Stimulated activated CD4-positive, alpha-beta T cell treated with anti-CD3 and anti-CD28 coated beads, TNF-alpha, amount 100 ng/mL, for 24 hours (primary cell): ENCODE measurements at places on chromosomes 5 and 9.
A peak's percentile ranks its signal among the peaks of the same experiment; 100 is the strongest.

GRCh38 chr9:34513567-34514214 lies 9.1 kb downstream of the ENHO start:
- no peak for DNase-seq

GRCh38 chr9:101509572-101509971 lies 24.1 kb upstream of the RNF20 start:
- no peak for DNase-seq

- no peak for DNase-seq
These were observed 3.2 kb downstream of the WHRN start for GRCh38 chr9:114501796-114502682.

- DNase-seq, result no peak
These were observed 52.9 kb downstream of the CAMK4 start for GRCh38 chr5:111277061-111277460.

GRCh38 chr5:99061711-99062110 lies 132.9 kb upstream of the CHD1 start:
- DNase-seq, result no peak

DNA sequence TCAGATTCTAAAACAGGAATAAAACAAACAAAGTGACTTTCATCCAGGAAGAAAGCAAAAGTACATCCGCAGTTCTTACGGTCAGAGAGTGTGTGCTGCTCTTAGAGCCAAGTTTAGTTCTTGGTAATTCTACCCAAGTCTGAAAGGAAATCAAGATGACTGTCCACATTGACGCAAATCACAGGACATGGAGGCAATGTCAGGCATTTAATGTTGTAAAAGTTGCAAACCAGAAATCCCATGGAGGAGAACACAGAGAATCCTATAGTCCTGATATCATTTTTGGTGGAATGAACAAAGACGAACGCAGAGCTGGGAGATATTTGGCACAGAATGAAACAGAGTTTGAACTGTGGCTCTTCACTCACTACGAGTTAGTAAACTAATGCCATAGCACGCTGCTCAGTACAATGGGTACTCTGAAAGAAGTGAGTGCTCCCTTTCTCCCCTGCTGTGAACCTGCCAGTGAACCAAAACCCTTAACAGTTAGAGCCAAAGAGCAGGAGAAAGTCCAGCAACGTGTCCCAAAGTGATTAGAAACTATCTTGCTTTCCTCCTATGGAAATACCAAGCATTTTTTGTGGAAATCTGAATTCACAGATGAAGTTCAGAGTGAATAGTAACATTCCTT lies 74.3 kb downstream of the MUSK start:
- no peak for DNase-seq

- DNase-seq, result no peak
These were observed 88.8 kb downstream of the LURAP1L start for GRCh38 chr9:12863618-12864017.

DNA sequence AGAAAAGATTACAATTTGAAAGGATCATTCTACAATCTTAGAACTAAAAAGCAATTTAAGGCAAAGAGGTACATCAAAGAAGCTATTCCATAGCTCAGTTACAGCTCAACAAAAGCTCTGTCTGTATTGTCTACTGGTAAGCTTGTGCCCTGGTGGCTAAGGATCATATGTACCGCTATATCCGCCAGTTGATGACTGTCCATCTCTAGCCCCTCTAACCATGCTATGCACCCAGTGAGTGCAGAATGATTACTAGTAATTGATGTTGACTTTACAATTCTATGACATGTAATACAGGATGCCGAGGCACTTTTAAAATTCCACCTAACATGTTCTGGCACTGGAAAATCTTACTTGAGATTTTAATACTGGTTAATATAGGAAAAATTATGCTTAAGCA lies 13.1 kb downstream of the LOX start:
- DNase-seq, result no peak

- no peak for DNase-seq
These were observed 1.2 kb downstream of the ASPN start for GRCh38 chr9:92480986-92481633.

GRCh38 chr5:67305913-67306710 lies 109.5 kb upstream of the CD180 start:
- no peak for DNase-seq

- DNase-seq, result no peak
These were observed 134.0 kb downstream of the GCNT1 start for GRCh38 chr9:76592974-76593347.

- DNase-seq, result peak; percentile 95
These were observed 9.7 kb downstream of the PTGES2 start for GRCh38 chr9:128117613-128118471.

GRCh38 chr5:59782856-59783255 lies 110.7 kb downstream of the PDE4D start:
- DNase-seq, result no peak

DNA sequence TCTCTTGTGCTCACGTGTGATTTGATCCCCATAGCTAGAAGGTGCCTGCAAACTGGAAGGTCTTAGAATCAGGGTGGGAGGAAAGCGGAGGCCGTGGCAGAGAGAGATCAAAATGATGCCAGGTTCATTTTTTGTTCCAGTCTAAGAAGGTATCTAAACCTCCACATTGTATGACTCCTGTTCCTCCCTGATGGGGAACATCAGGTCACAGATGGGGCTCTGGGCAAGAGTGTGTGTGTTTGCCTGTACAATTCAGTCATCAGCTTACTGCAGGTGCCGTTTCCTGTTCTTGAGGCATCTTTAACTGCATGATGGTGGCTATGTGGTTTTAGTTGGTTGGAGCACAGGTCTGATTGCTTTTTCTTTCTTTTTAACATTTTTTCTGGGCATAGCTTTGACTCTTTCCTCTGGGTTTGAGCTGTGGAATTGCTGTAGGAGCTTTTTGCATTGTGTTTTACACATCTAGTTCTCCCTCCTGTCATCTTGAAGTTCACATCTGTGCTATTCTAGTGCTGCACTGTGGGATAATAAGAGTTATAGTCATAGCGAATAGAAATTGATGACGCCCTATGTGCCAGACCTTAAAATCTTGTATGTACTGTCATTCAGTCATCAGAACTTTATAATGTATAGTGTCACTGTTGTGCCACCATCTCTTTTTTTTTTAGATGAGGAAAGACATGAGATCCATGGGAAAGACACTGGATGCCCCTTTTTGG lies 30.8 kb downstream of the ARHGAP26 start:
- peak; percentile 32 for DNase-seq

DNA sequence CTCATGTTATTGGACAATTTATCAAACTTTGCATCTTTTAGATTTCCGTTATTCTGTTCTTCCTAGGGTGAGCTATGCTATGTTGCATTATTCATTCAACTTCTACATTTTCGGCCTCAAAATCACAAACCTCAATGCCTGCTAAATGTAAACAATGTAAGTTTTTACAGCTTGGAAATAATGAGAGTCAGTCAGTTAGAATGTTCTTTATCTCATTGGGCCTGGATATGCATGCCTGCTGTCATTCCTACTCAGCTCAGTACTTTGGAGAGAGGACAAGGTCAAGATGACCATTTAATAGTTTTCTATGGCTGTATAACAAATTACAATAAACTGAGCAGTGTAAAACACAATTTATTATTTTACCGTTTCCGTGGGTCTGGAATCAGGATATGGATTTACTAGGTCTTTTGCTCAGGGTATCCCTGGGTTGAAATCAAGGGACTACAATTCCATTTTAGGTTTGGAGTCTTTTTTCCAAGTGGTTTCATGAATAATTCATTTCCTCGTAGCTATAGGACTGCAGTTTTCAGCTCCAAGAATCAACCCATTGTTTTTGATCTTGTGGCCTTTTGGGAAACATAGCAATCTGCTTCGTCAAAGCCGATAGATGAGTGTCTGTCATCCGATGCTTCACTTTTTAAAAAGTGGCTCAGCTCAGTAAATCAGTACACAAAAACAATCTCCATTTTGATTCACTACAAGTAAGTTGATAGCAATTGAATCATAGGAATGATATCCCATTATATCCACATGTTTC lies 1143.2 kb upstream of the CDH6 start:
- no peak for DNase-seq

DNA sequence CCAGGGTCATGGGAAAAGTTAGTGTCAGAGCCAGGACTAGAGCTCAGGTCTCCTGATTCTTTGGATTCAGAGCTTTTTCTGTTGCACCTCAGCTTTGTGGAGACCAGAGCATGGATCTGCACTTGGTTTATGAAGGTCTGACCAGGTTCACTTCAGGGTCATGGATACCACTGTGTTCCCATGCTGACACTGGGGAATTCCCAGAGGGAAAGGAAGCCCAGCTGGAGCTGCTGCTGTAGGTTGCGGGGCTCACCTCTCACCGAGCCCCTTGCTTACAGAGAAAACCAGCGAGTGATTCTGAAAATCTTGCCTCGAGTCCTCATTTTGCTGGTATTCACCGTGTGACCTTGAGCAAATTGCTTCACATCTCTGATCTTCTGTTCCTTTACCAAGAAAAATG lies 83.0 kb downstream of the RGS3 start:
- no peak for DNase-seq

DNA sequence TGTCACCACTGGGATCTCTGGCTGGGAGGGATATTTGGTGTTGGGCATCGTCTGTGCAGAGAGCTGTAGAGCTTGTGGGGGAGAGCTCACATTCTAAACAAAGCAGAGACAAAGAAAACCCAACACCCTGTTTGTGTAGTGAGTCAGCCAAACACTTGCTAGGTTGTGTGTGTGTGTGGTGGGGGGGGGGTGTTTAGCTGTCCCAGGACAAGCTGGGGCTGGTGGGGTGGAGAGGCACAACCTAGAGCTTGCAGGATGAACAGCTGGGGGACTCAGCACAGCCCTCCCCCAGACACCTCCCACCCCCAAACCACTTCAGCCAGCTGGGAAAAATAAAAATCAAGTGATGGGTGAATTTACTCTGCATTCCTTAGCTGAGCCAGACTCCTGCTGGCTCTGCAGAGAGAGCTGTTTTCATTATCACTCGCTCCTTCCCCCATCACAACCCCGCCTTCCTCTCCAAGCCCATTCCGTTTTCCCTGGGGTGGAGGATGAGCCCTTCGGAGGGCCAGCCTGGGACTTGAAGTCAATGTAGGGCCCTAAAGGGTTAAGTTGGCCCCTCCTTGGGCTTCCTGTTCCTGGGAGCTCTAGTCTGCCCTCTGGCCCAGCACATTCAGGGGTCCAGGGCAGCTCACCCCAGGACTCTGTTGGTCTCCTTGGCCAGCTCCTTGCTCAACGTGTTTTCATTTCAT lies 2.6 kb downstream of the OLFML2A start:
- no peak for DNase-seq

GRCh38 chr5:180391276-180391675 lies 38.1 kb upstream of the GFPT2 start:
- no peak for DNase-seq

DNA sequence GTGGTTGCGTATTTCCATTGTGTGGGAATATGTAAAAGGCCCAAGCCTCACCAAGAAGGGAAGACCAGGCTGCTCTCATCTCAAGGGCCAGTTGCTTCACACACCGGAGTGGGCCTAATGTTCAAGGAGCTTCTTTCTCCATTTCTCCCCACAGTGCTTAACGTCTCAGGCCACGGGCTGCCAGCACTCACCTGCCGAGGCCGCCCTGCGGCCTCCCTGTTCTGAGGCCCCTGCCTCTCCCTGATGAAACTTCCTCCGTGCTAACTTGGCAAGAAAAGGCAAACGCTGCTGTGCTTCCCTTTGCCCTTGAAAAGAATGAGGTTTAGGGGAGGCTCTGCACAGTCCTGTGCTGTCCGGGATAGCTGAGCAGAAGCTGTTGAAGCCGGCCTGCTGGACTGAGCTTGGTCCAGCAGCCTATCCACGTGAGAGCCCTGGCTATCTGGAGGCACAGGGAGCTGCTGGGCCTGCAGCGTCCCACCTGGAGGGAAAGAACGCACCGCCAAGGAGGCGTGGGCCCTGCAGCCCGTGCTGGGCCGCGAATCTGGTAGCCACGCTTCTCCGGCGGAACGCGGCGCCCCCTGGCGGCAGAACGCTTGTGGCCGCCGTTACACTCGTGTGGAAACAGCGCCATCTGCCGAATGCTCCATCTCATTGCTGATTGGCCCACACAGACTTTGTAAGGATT lies 73.5 kb upstream of the PRSS3 start:
- peak; percentile 80 for DNase-seq

GRCh38 chr5:36402512-36402906 lies 100.8 kb upstream of the RANBP3L start:
- DNase-seq, result no peak

GRCh38 chr5:129410488-129410887 lies 49.6 kb upstream of the ADAMTS19 start:
- DNase-seq, result no peak

GRCh38 chr5:173020154-173020581 lies 36.0 kb upstream of the CREBRF start:
- DNase-seq, result no peak

DNA sequence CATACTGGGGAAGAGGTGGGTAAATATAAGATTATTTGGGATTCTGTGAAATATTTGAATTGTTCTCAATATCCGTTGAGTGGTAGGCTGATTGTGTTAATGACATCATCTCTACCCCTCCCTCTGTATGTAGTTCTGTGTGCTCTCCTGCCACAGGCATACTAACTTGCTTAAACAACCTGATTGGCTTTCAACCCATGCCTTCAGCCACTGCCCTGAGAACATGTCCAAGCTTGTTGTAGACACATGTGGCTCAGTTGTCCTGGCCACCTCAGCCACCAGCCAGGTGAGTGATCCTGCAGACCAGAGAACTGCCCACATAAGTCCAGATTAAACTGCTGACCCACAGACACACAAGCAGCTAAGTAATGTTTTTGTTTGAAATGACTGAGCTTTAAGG lies 31.1 kb downstream of the ANKS6 start:
- DNase-seq, result no peak

DNA sequence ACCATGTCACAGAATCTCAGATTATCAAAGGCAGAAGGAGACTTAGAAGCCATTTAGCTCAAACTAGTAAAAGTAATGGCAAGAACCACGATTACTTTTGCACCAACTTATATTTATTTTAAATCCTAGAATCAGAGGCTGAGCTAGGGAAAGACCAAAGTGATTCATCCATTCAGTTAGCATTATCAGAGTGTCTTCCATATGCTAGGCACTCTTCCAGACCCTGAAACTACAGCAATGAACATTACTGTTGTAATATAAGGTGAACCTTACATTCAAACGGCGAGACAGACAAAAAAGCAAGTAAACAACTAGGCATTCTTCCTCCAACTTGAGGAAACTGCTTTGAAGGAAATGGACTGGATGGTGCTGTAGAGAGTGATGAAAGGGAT lies 7.9 kb downstream of the PDE6A start:
- DNase-seq, result no peak

GRCh38 chr5:38455796-38456330 lies 100.6 kb downstream of the LIFR start:
- DNase-seq, result no peak
